Activated naive CD4-positive, alpha-beta T cell treated with anti-CD3 and anti-CD28 coated beads, Interleukin-2, amount 10 ng/mL, durations not matched to agents 5 hours and 36 hours (primary cell): ENCODE measurements at places on chromosomes 12 and 14. TPM values are rescaled to one million over a fixed set of nuclear protein-coding genes. Genes with fewer than 3 reads are reported as not detected.

Gene TMEM132C
- total RNA-seq: not detected

Gene TAS2R7
- total RNA-seq: not detected

Gene ZC2HC1C
- total RNA-seq: 1.2 TPM

Gene SDSL
- total RNA-seq: not detected

Gene ANKRD9
- 7.5 TPM for total RNA-seq

Gene ACOT6
- not detected for total RNA-seq

Gene RPL10L
- total RNA-seq: not detected

Gene RAD51AP1
- total RNA-seq: 30.3 TPM

Gene SERPINA5
- not detected for total RNA-seq

Gene CCDC177
- not detected for total RNA-seq

Gene TMEM52B
- total RNA-seq: not detected

Gene CD27
- total RNA-seq: 160 TPM

Gene PARPBP
- 16.2 TPM for total RNA-seq

Gene OR4Q3
- not detected for total RNA-seq

Gene KRT71
- not detected for total RNA-seq

Gene STAT6
- 256 TPM for total RNA-seq

Gene RFX4
- total RNA-seq: not detected

Gene VWF
- 0.08 TPM for total RNA-seq

Gene FAR2
- 17.1 TPM for total RNA-seq

Gene PPP1CC
- total RNA-seq: 178 TPM

Gene LRRC10
- not detected for total RNA-seq

Gene DBX2
- not detected for total RNA-seq

Gene BATF
- total RNA-seq: 32.7 TPM

Gene PHETA1
- 2.2 TPM for total RNA-seq

Gene LGR5
- total RNA-seq: not detected
